ENCODE measurements at places on chromosomes 5 and 9.

DNA sequence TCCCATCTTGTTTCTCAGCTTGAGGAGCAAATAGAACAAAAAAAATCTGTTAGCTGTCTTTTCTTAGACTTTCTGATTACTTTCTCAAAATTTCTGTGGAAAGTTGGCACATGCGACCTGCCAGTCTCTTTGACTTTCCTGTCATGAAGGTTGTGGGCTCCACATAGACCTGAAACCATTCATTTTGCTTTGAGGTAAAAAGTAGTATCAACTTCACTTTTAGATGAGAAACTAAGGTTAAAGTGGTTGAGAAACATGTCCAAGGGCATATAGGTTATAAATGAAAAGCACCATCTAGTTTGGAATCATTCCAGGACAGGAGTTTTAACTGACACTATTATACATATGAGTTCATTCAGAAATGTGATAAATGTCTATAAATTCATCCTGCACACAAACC lies 42.7 kb downstream of the ST8SIA4 start:
- DNase-seq: no peak

GRCh38 chr5:89336111-89336510 lies 453.1 kb upstream of the MEF2C start:
- DNase-seq: no peak

GRCh38 chr5:34694012-34694411 lies 37.9 kb downstream of the RAI14 start:
- DNase-seq: no peak

DNA sequence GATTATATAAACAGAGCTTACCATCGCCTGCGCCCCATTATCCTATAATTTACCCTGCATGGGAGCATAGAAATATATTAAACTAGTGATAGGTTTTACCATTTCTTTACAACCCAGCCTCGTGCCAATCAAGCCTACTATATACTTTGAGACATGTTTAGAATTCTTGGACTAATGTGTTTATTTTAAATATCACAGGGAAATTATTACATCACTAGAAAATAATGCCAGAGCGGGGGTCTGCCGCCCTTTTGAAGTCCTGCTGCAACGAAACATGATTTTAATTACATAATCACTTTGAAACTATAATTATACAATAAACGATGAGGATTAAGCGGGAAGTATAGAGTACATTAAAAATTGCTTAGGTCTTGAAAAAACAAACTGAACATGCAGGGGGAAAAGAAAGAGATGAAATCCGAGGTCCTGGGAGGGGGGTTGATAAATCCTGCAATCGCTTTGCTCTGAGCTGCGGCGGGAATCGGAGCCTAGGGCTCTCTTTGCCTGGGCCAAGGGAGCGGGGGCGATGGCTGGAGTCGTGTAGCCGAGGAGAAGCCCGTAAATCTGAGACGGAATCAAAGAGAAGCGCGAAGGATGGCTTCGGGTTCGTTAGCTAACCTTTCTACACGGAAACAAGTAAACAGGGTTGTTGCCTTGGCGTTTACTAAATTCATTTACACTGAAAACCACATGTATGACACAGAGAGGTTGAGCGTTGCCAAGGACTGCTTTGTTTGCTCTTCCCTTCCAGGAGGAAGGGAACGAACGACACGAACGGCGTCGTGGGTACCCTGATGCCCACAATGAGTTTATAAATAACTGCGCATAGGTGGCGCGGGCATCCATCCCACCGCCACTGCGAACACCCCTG lies 127.6 kb downstream of the TMEM174 start:
- DNase-seq: no peak

DNA sequence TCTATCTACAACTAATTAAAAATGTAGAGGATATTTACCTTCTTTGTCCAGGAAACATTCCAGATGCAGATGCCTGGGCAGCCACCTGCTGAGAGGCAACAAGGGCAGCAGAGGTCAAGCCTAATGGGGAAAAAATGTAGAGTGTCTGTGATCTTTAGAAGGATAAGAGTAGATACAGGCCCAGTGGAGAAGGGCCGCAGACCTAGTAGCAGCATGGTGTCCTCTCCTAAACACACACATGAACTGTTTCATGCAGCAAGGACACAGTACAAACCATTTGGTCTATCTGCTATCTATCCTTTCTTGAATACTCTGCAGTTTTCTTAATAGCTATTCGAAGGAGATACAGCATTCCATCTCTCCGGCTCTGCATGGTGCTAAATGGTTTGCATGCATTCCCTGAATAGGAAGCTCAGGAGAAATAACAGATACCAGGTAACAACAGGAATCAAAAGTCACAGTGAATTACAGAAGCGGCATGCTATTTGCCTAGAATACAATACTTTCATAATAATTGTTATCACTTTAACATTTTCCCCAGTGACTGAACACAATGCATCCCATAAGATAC lies 107.3 kb downstream of the ZNF608 start:
- no peak for DNase-seq

DNA sequence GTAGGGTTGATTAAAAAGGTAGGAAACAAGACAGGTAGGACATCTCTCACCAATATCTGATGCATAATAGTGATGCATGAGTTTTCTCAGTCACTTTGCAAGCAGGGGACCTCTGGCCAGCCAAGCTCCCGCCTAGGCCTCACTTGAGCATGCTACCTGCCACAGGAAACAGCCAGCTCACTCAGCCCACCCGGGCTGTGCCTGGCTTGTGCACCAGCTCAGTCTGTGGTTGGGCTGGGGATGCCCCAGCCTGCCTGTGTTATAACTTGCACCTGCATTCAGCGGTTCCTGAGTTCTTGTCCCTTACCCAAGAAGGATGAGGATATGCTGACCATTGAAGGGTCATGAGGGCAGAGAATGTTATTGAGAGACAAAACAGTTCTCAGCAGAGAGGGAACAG lies 172.8 kb upstream of the PLCXD3 start:
- DNase-seq: no peak

- no peak for DNase-seq
Measured at GRCh38 chr5:172280929-172281328, 2.6 kb downstream of the UBTD2 start.

DNA sequence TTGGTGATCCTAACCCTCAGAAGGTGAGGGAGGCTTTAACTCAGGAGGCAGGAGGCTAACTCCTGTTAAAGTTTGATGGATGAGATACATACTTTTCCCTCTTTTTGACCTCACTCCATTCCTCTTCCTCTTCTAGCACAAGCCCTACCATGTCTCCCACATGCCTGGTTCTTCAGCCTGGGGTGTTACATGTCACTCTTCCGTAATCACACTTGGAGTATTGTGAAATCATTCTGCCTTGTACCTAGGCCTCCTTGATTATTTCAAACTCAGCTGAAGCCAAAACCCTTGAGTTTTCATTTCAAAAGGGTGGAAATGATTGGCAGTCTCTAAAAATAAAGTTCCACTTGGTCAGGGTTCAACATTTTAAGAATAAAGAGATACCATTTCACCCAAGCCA lies 1.8 kb downstream of the PLAC8L1 start:
- no peak for DNase-seq
